ENCODE measurements at places on chromosomes 7 and 10.
A peak's percentile ranks its signal among the peaks of the same experiment; 100 is the strongest.

- DNase-seq = no peak
These were observed 1.3 kb downstream of the ZNRF2 start for GRCh38 chr7:30285536-30286284.

DNA sequence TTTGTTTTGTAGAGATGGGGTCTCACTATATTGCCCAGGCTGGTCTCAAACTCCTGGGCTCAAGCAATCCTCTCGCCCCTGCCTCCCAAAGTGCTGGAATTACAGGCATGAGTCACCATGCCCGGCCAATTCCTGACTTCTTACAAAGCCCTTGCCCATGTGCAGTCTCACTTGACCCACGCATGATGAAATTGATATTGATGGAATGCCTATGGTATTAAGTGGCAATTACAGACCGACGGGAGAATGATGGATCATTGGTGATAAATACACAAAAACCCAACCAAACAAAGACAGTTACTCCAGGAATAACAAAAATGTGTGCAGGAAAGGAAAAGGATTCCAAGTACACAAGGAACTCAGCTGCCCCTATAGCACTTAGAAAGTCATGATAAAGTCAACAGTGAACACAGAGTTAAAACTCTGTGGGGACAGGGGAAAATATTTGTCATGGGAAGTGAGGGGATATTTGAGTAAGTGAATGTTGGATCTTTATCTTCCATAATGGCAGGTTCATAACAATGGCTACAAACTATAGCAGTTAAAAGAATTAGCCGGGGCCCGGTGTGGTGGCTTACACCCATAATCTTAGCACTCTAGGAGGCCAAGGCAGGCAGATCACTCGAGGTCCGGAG lies 21.6 kb downstream of the HIP1 start:
- no peak for DNase-seq

GRCh38 chr10:130136226-130137089 lies at the start of gene GLRX3:
GLRX3 (plus strand) TSS chr10:130136391; CDS start chr10:130136421, 30 bp downstream.
- peak; percentile 73 for DNase-seq

GRCh38 chr7:47636433-47637175 lies 54.7 kb upstream of the TNS3 start:
- no peak for DNase-seq

GRCh38 chr7:67462781-67463191 lies 466.2 kb downstream of the TYW1 start:
- DNase-seq = no peak

- DNase-seq = peak; percentile 1
These were observed 73.6 kb downstream of the AHCYL2 start for GRCh38 chr7:129298268-129298893.

- no peak for DNase-seq
These were observed 53.5 kb downstream of the NRF1 start for GRCh38 chr7:129665013-129665401.

GRCh38 chr10:98055841-98056516 lies 25.6 kb upstream of the CRTAC1 start:
- no peak for DNase-seq

- no peak for DNase-seq
These were observed 222.0 kb upstream of the IMMP2L start for GRCh38 chr7:111784296-111784695.

DNA sequence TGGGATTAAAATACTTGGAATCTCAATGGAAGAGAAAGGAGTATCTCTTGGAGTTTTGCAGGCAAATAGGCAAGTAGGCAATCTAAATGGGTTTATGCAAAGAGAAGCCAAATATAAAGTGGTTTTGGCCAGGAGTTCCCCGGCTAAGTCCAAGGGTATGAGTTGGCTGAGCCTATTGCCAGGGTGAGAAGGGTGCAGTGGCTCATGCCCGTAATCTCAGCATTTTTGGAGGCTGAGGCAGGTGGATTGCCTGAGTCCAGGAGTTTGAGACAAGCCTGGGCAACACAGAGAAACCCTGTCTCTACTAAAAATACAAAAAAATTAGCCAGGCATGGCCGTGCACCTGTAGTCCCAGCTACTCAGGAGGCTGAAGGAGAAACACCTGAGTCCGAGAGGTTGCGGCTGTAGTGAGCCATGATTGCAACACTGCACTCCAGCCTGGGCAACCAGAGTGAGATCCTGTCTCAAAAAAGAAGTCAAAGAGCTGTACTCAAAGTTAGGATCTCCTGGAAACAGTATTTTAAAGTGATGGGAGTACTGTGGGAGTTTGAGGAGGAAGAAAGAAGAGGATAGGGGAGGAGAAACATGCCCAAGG lies 130.4 kb upstream of the RAB18 start:
- DNase-seq = no peak

DNA sequence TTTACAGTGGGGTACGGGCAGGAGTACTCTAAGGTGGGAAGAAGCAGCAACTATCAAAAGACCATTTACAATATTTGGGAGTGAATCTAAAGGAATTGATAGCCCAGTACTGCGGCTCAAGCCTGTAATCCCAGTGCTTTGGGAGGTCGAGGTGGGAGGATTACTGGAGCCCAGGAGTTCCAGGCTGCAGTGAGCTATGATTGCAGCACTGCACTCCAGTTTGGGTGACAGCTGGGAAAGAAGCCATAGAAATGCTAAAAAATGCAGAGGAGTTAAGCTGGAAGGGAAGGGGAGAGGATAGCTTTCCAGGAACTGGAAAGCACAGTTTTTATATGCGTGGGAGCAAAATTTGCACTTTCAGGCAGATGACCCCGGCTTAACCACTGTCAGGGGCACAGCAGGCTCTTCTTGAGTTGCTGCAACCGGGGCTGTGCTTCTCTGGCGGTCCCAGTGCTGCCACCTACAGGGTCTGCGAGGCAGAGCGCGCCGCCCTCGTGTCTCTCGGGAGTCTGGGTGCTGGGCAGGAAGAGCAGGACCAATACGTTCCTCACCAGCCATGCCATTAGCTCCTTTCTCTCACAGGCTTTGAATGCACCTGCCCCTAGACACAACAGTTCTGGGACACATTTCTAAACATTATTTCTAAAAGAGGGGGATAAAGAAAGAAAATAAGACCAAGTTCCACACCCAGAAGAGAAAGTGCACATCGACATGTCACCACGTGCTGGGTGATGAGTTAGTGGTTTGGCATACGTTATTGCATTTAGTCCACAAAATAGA lies 10.1 kb upstream of the BMPER start:
- DNase-seq = peak; percentile 86

DNA sequence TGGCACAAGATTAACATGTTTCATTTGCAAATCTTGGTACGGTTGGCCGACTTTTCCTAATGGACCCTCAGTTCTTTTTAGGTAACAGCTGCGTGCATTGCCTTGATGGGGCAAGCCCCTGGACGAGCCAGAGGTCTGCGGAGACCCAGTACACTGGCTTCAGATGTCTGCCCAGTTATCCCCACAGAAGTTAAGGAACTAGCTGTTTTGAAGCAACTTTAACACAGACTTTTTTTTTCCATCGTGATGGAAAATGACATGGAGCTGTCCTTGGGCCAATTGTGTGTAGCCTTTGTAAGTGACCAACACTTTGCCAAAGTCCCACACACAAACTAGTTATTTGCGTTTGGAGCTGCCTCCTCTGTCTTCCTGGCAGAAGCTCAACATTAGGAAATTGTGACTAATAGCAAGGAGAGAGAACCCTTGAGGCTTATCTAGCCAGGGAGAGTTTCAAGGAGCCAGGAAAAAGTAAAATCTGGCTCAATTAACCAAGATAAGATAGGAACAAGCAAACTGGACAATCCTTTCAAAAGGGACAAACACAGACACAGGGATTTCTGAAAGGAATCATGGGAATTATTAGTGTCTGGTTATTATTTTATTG lies 99.6 kb upstream of the BMPER start:
- DNase-seq = no peak

GRCh38 chr7:2030475-2031450 lies 202.0 kb downstream of the MAD1L1 start:
- no peak for DNase-seq

GRCh38 chr10:79140085-79140793 lies 71.5 kb downstream of the ZMIZ1 start:
- DNase-seq = no peak

DNA sequence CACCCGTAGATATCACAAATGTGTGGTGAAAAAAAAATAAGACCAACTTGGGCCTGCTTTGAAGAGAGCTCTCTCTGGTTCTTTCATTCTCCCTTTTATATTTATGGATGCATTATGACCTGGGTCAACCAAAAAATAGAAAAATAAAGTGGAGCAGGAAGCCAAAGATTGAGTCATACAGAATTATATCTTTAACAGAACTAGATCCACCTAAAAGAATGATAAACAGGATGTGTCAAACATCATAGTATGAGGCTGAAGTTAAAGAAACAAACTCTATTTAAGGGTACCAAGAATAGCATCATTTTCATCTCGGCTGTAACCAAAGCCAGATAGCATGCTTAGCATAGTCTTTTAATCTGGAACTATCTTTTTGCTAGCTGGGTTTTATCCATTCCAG lies 28.8 kb upstream of the NMT2 start:
- no peak for DNase-seq

DNA sequence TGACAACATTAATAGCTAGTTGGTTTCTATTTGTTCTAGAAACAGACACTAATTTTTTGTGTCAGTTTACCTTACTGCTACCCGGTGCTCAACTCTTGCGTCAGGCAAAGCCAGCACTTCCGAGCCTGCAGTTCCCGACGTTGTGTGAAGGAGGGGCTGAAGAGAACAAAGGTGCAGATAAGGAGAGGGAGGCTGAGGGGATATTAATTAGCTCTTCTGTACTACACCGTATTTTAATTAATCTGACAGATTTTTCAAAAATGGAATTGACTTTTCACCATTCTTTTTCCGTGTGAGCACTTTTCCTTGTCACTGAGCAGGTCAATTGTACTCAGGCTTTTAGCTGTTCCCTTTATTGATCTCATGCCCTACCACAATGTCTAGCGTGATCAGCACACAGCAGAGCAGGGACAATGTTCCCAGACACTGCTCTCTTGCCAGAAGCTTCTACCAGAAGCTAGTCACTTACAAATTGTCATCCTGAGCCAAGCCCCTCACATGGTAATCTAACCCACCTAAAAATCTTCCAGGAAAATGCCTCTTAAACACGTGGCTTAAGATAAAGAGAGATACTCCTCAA lies 650.5 kb upstream of the MKI67 start:
- no peak for DNase-seq

- DNase-seq = no peak
These were observed 104.9 kb upstream of the KCND2 start for GRCh38 chr7:120168066-120168465.

- no peak for DNase-seq
These were observed 219.3 kb downstream of the DNAJB6 start for GRCh38 chr7:157555944-157556641.

DNA sequence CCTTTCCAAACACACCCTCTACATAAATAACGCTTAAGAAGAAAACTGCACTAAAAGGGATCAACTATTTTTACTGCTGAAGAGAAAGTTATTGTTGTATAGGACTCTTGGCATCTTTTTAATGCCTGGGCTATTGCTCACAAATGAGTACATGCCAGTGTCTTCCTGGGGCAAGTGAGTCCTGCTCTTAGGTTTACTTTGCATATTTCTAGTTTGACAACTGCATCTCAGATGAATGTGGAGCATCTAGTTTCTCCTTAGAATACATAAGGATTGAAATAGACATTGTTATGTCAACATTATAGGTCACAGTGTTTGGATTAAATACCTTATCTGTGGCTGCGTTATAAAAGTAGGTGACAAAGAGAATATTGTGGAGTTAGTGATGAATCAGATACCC lies 44.5 kb downstream of the PSMC2 start:
- DNase-seq = no peak

DNA sequence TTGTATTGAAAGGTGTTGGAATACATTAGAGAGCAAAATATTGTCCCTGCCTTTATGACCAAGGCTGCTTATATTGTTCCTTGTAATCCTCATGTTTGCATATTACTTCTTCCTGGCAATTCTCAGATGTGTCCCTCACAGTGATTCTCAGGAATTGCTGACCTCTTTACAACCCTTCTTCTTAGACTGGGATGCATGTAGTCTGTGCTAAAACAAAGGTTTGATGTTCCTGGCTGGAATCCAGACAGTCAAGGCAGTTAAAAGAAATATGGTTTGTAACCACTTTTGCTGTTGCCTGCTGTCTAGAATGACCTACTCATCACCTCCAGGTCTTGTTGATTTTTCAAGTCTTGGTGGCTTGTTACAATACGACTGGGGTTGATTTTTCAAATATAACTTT lies 367.6 kb downstream of the HGF start:
- DNase-seq = no peak

- peak; percentile 22 for DNase-seq
These were observed 132.4 kb downstream of the SORCS1 start for GRCh38 chr10:107031931-107032699.

DNA sequence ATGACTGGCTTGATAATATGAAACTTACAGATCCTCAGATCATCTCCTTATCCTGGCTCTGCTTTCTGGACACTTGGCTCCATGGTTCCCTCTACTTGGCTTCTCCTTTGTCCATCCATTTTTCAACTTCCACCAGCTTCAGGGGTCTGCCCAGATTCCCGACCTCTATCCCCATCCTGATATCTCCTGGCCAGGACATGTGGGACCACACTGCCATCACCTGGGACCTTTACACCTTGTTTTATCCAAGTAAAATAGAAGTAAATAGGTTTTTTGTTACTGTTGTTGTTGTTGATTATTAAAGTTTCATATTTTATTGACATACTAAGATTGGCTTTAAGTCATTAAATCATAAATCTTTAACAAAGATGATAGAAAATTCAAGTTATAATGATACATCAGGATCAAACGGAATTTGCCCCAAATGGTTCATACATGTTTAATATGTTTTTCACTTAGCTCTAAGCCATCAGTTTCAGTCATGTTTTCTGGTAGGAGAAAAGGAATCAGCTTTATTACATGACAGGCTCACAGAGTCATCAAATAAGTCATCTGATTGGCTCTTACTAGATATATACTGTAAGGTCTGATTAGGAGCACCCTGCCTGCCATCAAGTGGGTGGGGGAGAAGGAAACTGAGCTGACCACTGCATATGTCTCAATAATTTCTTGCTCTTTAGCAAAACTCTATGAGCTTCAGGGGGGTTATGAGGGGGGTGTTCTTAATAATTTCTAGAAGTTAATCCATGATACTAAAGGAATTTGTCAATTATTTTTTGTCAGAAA lies 111.5 kb upstream of the AHR start:
- DNase-seq = no peak

DNA sequence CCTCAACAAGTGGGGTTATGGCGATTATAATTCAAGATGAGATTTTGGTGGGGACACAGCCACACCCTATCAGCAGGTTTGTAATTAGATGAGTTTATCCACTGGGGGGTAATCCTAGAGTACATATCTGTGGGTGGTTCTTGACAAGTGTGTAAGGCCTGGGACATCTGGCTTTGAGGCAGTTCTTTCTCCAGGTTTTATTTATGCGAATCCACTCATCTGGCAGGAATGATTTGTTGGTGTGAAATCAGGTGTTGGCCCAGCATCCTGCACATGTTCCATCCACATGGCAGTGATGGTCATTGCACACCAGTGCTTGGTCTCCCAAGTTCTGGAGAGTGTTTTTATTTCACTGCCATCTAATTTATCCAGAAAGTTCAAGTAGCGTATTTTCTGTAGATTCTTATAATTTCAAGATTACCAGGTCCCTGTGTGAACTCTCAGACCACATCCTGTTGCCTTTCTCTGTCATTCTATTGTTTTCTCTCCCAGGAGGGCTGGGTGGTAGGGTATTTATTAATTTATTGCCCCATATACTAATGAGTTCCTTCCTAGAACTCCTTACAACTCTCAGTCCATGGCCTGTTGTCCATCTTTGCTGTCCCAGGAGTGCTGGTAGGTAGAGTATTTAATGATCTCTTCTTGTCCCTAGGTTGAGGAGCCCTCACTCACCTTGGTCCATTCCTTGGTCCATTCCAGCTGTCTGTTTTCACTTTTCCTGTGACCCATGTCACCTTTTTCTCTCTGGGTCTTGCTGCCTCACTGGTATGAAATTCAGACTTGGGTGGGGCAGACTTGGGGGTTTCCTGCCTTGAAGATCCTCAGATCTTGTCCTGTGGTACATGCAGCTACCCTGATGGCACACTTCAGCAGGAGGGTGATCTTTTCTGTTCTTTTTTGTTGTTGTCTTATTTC lies 10.4 kb downstream of the RALA start:
- no peak for DNase-seq

All from SHP77 treated with DMSO at 0.1 percent for 48 hours (cell line).